ENCODE measurements at places on chromosomes 2 and 18.

GRCh38 chr2:69985216-69985615 lies 23.8 kb upstream of the ASPRV1 start:
- no peak for DNase-seq

DNA sequence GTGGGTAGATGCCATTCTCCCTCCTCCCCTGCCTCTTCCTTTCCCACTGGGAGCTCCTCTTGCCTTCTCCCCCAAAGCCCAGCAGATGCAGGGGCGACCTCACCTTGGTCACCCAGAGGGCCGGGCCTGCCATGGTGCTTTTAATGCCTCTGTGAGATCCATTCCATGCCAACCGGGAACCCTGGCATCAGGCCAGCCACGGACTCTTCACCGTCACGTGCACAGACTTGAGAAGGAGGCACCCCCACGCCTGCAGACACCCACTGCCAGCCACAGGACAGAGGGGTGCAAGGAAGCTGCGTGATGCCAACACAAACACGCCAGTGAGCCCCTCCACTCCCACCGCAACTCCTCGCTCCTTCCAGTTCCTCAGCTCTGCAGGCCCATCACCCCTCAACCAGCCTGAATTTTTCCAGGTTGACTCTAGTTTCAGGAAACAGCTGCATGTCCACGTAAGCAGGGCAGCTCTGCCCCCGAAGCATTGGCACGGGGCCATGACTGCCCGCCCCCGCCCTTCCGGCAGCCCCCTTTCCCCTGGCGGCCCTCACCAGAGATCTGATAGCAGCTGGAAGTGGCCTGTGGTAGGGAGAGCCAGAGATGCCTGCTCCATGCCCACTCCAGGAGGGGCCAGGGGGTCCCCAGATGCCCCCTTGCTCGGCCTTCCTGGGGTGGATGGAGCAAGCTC lies 50.8 kb downstream of the DNMT3A start:
- no peak for DNase-seq

- DNase-seq: no peak
Observed at GRCh38 chr2:20196053-20196656, 28.8 kb downstream of the SDC1 start.

- DNase-seq: peak; percentile 50
Observed at GRCh38 chr18:60684843-60685513, 312.4 kb upstream of the MC4R start.

DNA sequence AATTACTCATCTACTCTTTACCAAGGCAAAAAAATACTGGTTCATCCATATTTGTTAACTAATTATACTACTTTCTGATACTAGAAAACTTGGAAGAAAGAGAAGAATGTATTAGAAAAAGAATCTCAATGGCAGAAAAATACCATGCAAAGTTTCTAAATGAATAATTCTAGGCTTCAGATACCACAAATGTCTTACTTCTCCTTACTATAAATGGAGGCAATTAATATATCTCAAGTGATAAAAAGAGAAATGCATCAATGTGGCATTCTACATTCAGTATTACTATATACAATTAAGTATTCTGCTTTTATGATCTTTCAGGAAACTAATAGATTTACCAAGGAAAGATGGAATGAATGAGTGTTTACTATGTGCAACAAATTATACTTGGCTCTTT lies 85.5 kb downstream of the ITSN2 start:
- DNase-seq: no peak

DNA sequence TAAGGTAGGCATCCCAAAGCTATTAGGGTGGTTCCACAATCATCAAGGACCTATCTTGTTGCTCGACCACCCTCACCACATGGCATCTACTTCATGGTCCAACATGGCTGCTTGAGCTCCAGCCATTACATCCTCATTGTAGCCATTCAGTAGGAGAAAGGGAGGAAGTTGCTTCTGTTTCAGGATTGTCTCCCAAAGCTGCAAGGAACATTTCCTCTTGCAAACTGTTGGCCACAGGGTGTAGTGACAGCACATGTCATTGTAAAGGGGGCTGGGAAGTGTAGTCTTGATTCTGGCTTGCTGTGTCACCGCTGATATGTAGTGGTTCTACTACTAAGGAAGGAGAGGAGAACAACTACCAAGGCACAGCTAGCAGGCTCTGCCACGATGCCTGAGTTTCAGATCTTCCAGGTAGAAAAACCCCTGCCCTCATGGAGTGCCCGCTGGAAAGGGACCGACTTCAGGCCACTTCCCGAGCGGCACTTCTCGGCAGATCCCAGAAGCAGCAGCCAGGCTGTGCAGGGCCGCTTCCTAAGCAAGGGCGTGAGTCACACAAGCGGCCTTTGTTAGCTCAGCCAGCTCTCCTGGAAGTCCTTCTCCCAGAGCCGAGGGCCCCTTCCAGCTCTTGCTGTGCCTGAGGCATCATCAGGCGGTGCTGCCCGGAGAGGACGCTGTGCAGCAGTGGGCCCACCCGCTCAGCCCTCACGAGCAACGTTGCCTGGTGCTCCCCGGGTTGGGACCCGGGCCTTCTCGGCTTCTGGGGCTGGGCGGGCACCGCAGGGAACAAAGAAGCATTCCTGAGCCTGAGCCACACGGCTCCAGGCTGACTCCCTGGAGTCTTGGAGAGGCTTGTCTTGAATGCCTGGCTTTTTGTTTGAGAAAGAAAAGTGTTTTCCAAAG lies 58.2 kb downstream of the HS6ST1 start:
- peak; percentile 90 for DNase-seq

- no peak for DNase-seq
Observed at GRCh38 chr2:62631160-62632085, 74.1 kb upstream of the EHBP1 start.

- DNase-seq: no peak
Observed at GRCh38 chr2:54977149-54977548, 73.1 kb downstream of the RTN4 start.

GRCh38 chr2:210503001-210503623 lies 26.6 kb upstream of the LANCL1 start:
- DNase-seq: peak; percentile 85

DNA sequence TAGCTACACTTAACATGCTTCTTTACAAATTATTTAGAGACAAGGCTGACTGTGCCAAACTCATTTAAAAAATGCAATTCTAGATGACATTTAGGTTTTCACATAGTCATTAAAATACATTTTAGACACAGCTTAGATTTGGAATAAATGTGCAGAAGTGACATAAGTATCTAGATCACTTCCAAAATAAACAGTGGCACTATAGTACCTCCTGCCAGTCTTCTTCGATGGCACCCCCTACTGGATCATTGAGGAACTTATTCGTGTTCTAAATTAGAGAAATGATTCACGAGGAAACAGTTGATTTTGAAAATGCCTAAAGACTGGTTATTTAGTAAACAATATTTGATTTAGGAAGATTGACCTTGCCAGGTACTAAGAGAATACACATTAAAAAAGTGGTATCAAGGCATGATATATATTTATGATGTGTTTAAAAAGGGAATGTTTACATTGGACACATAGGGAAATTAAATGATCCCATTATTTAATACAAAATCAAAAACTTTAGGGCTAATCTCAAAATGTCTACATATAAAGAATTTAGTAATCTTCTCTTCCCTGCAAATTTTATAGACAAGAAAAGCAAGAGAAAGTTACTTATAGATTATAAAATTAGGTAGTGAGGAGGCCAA lies 323.9 kb downstream of the XIRP2 start:
- DNase-seq: peak; percentile 33

DNA sequence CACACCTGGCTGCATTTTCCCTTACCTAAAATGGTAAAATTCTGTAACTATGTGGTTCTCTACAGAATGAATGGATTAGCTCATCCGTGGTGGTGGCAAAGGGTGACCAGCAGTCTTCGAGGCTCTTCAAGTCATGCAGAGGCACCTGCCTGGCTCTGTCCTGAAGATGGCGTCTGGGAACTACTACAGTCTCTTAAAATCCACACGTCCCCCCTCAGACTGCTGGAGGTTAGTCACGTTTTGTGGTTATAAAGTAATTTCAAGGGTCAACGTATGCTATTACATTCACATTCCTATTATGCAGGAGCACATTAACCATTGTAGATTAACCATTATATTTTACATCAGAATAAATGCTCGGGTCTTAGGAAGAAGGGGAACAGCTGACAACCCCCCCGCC lies 616.7 kb downstream of the GALR1 start:
- DNase-seq: no peak

GRCh38 chr2:156322686-156323231 lies 9.8 kb downstream of the NR4A2 start:
- no peak for DNase-seq

- DNase-seq: no peak
Observed at GRCh38 chr2:64214281-64215115, 70.3 kb upstream of the PELI1 start.

- DNase-seq: no peak
Observed at GRCh38 chr2:65416945-65417344, 15.5 kb downstream of the SPRED2 start.

Data from Ammon's horn (tissue), 1 donor.